ENCODE measurements at places on chromosomes 5 and 9. TPM values are rescaled to one million over a fixed set of nuclear protein-coding genes. Genes with fewer than 3 reads are reported as not detected.

DNA sequence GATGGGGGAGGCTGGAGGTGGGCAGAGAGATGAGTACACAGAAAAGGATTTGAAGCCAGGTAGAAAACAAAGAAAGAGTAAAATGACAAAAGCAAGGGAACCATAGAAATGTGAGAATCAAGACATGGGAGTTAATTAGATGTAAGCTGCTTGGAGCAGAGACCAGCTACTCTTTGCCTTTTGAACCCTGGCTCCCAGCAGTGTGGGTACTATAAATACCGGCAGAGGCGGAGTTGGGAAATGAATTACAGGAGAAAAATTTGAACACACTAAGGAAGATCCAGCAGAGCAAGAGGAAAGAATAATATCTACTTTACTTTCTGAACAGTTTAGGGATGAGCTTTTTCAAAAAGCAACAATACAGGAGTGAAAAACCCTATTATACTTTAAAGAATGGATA, 36.5 kb downstream of the KIF24 start:
- no peak for DNase-seq

DNA sequence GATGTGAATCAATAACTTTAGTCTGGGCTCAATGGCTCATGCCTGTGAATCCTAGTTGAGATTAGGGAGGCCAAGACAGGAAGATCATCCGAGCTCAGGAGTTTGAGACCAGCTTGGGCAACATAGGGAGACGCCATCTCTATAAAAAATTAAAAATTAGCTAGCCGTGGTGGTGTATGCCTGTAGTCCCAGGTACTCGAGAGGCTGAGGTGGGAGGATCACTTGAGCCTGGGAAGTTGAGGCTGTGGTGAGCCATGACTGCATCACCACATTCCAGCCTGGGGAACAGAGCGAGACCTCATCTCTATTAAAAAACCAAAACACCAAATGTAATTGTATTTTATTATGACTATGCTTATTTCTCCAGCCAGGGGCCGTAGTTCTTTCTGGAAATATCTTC, 69.6 kb upstream of the NR5A1 start:
- no peak for DNase-seq

NR5A1 gene
- not detected for total RNA-seq

DNA sequence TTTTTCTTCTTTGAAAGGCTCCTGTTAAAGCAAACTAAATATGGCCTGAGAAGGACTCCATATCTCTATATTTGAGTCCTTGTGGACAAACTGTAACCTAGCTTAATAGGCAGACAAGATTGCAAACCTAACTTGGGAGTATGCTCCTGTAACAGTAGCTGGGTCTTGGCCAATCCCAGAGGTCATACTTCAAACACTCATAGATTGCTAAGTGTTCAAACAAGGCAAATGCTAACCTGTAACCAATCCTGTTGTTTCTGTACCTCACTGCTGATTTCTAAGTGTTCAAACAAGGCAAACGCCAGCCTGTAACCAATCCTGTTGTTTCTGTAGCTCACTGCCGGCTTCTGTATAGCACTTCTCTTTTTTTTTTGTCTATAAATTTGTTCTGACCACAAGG, 50.6 kb upstream of the CLK4 start:
- no peak for DNase-seq

GRCh38 chr5:157892974-157893373, 34.0 kb upstream of the CLINT1 start:
- DNase-seq, result no peak

WDR31 gene
- 2.3 TPM for total RNA-seq

DNA sequence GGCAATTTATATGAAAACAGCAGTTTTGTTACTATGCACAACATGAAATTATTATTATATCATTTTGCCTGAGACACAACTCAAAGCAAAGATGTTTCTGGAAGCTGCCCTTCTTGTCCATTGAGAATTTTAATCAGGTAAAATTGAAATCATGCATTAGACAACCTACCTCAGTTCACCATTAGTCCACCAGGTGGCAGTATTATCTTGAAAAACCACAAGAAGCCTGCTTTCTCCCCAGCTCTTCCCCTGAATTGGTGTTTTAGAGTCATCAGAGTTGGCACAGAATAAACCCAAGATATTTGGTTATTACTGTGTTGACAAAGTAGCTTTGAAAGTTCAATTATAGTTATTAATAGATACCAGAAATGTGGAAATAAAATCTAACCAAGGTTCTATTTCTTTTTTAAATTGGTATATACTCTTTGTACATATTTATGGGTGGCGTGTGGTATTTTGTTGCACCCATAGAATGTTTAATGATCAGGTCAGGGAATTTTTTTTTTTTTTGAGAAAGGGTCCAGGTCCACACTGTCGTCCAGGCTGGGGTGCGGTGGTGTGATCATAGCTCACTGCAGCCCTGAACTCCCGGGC, 25.7 kb downstream of the UTP15 start:
- DNase-seq, result peak; percentile 22

- DNase-seq, result no peak
Observed at GRCh38 chr5:21646469-21646868, 1206.7 kb downstream of the CDH12 start.

GRCh38 chr9:33230756-33231622, 9.0 kb upstream of the SPINK4 start:
- no peak for DNase-seq

CCDC180 gene
- total RNA-seq, result 16.1 TPM

DNA sequence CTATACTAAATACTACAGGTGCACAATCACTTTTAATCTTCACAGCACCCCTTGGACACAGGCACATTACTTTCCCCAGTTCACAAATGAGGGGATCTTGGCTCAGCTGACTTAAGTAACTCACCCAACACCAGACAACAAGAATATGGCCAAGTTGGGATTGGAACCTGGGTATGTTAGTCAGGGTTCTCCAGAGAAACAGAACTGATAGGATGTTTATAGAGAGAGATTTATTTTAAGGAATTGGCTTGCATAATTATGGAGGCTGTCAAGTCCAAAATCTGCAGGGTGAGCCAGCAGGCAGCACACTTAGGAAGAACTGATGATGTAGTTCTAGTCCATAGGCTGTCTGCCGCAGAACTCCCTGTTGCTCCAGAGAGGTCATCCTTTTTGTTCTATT, 312.9 kb downstream of the MAN2A1 start:
- no peak for DNase-seq

DNA sequence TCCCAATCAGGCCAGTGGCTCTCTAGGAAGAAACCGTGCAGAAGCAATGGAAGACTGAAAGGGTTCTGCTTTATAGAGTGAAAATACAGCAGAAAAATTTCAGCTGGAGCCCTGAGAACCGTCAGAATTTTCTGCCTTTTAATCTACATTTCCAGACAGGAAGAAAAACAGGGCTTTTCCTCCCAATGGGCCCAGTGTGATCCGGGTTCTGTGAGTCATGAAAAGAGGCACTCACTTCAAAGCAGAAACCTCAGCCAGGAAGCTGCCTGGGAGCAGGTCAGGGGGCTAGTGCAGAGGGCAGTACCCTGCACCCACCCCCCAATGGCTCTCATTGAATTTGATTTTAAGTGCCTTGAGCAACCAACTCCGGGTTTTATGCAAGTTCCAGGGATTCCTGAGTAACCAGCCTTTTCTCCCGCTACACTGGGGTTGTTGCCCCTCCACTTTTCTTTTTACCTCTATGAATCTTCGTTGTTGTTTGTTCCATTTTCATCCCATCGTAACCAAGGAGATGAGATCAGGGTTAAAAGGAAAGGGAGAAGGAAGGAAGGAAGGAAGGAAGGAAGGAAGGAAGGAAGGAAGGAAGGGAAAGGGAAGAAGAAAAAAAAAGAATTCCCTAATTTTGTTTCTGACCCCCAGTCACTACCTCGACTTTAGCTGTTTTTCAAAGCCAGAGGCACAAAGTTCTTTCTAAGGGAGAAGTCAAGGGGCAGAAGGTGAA, 1.3 kb downstream of the BARHL1 start:
- DNase-seq, result no peak

DNA sequence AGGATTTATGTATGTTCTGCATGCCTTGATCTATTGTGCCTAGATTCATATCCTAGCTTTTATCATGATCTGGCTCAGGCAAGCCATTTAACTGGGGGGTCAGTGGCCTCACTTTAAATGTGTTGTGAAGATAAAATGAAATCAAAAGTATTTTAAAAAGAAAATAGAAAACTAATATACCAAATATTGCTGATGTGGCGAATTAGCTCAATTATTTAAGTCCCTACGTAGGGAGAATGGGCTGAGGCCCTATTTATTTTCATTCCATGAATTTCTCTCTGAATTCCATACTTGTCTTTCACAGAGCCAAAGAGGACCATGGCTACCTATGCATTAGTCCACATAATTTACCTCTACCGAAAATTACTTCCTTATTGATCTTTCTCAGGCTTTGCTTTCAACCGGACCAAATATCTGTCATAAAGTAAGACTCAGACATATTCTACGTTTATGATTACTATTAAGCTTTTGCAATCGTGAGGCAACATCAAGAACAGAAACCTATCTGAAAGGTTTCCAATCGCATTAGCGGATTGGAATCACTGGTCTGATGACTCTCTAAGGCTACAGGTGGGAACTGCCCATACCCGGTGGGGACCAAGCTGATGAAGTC, 1.7 kb downstream of the MBLAC2 start:
- no peak for DNase-seq

GRCh38 chr5:45795458-45795857, 99.3 kb upstream of the HCN1 start:
- no peak for DNase-seq

TMEM215 gene
- total RNA-seq, result 0.39 TPM

DNA sequence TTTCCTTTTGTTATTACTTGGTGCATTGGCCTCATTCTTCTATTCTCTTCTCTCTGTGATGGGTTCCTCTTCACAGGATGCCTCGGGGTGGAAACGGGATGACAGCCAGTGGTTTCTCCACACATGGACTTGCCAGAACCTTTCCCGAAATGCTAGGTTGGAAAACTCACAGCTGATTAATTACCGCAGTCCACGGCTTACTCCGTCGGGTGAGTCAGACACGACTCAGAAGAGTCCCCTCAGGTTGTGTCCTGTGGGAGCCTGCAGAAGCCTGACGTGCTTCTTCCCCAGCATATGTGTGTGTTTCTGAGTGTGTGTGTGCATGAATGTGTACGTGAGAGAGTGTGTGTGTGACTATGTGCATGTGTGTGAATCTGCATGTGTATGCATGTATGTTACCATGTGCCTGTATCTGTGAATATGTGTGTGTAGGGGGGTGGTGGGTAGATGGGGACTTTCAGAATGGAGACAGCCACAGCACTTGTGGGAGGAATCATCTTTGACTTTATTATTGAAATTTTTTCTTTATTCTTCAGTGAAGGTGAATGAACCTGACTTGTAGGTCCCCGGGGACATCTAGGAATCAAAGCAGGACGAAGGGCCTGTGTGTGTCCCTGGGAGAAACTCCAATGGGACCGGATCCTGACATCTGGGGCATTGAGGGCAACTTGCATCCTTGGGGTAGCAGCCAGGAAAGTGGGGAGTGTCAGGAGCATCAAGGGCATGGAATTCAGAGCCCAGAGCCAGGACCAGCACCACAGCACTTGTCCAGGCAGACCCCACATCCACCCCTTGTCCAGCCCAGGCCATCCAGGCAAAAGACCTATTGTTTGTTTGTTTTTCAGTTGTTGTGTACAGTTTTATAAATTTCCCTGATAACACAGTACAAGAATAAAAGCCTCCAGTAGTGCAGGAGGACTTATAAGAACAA, 21.9 kb upstream of the MED10 start:
- DNase-seq, result no peak

DNA sequence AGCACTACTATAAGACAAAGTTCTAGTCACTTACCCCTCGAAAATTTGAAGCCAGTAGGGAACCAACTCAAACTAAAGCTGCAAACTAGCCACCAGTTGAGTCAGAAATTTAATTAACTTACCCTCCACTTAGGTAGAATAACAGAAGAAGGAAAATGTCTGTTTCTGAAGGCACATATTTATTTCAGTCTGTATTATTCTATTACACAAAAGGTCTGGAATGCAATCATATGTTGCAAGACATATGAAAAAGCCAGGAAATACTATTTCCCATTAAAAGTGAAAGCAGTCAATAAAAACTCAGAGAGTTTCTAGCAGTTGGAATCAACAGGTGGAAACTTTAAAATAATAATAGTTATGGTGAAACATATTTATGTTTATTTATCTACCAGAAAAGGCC, 79.2 kb upstream of the SLCO4C1 start:
- DNase-seq, result peak; percentile 15

DNA sequence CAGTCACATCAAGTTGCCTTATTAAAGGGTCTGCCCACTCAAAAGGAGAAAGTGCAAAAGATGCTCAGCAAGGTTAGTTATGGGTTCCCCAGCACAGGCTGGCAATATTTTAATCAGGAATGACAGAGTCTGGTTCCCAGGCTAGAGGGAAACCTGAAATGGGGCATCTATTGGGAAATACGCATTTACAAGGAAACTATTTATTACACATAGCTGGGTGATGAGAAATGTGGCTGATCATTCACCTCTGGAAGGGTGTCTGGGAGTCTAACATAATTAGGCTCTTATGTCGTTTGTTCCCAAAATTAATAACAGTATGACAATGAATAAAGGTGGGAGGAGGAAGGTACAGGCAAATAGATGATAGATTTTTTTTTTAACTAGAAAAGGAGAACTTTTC, 314.7 kb downstream of the ENC1 start:
- no peak for DNase-seq

DNA sequence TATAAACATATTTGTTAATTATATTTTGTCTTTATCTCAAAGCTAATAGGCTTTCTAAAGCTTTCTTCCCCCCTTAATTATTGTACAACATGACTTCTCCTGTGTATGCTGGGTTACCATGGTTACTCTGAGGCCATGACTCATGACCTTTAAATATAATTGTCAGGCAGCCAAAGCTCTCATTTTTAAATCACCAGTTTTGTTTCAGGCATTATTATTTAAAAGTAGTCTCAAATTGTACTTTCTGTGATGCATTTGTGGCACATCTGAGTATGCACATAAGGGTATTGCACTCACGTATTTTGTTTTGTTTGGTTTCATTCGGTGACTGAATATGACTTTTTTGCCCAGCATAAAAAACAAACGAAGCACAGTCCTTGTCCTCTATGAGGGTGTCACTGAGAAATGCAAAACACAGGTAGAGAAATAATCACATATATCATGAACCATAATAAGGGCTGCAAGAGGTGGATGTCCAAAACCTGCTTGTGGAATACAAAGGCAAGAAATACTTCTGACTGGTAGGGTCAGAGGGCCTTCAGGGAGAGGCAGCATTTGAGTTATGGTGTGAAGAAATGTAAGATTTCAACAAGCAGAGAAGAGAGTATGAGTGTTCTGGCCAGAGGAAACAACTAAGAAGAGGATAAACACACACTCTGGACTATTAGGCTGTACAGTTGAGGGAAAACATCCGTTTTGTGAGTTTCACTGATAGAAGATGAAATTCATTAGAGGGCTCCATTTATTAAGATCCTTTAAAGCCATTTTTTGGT, 2.1 kb downstream of the CCDC192 start:
- peak; percentile 29 for DNase-seq

ATG12 gene
- 42.6 TPM for total RNA-seq

SLC6A18 gene
- not detected for total RNA-seq

FCN2 gene
- total RNA-seq, result 0.39 TPM

DNA sequence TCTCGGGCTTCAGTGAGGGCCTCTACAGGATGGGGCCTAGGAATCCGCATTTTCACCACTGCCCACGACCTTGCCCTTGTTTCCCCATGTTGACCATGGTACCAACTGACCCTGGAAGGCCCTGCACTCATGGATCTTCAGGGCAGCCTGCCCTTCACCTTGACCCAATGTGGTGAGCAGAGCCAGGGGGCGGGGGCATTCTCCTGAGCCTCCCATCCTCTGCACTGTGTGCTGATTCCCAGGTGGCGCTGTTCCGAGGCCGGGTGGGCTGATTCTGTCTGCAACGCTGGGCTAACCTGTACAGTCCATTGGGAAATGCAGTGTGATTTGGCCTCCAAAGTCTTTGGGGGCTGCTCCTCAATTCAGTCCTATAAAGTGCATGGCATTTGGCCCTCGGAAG, 68.7 kb downstream of the SHB start:
- DNase-seq, result no peak

Measured in skin of body (tissue), 3 donors.